ENCODE measurements at places on chromosomes 1 and 21.

GRCh38 chr1:177315261-177315660 lies 144.5 kb downstream of the BRINP2 start:
- no peak for DNase-seq

- DNase-seq, result peak; percentile 37
Measured at GRCh38 chr1:203593723-203594122, 32.9 kb upstream of the ATP2B4 start.

DNA sequence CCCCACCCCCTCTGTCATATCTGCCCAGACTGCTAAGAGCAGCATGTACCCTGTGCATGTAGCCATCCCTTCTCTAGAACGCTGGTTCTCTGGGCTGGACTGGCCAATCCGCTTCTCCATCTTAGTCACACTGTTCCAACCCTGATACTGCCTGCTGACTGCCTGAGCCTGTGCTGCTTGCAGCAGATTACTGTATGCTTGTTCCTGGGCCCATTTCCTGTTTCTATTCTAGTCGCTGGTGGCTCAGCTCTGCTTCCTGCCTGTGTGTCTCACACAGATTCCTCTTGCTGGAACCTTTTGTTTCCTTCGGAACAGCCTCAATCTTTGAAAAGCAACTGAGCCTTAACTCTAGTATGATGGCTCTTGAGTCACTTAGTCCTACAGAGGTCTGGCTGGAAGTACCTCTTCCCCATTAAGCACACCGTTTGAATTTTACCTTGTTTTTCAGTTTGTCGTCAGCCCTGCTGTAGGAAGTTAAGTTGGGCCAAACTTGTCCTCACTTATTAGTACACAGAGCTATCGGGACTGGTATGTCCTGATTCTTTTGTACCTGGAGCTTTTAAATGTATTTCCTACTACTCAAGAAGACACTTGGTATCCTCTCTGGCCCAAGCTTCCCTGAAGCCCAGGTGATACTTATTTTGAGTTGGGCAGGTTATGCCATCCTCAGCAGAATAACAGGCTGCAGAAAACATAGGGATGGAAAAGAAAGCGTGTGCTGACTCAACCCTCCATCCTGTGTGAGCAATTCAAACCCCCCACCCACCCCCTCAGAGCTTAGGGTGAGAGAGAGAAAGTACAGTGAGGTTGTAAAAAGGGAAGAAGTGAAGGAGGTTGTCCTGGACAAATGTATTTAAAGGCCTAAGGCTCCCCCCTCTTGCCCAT lies 43.4 kb upstream of the PIGV start:
- DNase-seq, result peak; percentile 74

- no peak for DNase-seq
Measured at GRCh38 chr1:23787701-23788100, 3.2 kb upstream of the LYPLA2 start.
